ENCODE measurements at places on chromosomes 2 and 18.

DNA sequence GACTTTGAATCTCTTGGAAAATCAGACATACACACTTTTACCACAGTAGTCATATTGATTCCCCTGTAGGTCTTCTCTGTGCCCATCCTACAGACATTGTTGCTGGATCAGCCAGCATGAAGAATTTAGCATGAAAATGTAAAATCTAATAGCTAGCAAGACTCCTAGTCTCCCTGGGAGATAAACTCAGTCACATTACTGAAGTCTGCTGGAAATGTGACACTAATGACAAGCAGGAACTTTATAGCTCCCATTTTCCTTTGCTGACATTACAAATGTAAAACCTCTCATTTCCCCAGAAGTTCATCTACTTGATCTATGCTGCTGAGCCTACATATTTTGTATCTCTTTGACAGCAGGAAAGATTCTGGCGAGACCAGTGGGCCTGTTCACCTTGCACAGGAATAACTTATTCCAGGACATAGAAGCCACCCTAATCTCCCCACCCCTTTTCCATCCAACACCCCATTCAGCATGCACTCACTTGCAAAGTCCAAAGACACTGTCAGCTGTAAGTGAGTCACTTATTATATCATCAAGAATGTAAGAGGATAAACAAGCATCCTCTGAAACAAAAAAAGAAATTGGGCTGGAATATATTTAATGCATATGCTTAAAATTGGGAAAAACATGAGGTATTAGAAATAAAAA is 648.3 kb upstream of the PKDCC start:
- DNase-seq = no peak

- no peak for DNase-seq
Measured at GRCh38 chr2:239398521-239398921, 2.3 kb downstream of the HDAC4 start.

- no peak for DNase-seq
Measured at GRCh38 chr2:172375251-172375650, 52.1 kb upstream of the ITGA6 start.

DNA sequence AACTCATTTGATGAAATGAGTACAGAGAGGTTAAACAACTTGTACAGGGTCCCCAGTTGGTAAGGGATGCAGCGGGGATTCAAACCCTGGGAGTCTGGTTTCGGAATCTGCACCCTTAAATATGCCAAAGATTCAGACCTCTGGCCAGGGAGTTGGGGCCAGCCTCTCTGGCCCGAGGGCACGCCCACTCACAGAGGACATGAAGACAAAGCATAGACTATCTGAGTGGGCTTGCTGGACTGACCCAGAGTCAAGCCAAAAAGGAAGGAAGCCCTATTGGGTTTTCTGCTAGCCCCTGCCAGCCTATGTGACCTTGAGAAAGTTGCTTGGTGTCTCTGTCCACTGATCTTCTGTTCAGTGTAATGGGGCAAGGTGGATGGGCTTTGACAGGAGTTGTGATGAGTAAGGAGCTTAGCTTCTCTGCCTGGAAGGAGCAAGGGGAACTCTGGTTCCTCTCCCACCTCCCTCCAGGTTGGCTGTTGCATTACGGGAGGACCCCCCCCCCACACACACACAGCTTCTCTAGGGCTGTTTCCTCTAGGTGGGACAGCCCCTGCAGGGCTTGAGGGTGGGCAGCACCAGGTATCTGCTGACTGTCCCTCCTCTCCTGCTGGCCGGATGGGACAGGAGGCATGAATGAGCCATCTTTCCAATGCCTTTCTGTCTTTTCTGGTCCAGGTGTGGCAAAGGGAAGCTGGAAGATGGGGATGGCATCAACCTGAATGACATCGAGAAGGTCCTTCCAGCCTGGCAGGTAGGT is 131.3 kb downstream of the CTIF start:
- DNase-seq = no peak

DNA sequence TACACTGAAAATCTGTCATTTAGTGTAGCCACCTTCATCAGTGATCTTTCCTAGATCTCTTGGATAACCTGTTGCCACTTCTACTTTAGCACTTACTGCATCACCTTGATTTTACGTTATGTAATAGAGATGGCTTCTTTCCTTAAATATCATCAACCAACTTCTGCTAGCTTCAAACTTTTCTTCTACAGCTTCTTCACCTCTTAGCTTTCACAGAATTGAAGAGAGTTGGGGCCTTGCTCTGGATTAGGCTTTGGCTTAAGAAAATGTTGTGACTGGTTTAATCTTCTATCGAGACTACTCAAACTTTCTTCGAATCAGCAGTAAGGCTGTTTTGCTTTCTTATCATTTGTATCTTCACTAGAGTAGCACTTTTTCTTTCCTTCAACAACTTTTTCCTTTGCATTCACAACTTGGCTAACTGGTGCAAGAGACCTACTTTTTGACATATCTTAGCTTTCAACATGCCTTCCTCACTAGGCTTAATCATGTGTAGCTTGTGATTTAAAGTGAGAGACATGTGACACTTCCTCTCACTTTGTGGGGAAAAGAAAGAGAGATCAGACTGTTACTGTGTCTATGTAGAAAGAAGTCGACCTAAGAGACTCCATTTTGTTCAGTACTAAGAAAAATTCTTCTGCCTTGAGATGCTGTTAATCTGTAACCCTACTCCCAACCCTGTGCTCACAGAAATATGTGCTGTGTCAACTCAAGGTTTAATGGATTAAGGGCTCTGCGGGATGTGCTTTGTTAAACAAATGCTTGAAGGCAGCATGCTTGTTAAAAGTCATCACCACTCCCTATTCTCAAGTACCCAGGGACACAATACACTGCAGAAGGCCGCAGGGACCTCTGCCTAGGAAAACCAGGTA is 99.6 kb downstream of the ATL2 start:
- DNase-seq = no peak

DNA sequence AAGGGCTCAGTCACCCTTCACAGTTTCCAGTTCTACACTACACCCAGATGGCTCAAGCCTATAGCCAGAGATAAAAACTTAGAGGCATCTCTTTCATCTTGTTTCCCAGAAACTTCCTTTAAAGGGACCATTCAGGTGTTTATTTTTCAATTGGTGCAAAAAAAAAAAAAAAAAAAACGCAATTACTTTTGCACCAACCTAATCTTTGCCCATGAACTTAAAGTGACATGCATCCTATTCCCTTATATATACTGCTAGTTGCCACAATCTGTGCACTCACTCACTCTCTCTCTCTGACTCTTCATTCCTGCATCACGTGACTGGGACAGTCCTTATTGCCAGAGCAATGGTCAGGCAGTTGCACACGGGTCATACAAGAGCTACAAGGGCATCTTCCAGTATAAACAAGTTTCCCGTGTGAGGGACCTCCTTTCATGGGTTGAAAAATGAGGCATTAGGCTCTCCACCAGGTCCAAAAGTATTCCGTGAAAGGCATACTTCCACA is 789.4 kb downstream of the EPHA4 start:
- DNase-seq = no peak

DNA sequence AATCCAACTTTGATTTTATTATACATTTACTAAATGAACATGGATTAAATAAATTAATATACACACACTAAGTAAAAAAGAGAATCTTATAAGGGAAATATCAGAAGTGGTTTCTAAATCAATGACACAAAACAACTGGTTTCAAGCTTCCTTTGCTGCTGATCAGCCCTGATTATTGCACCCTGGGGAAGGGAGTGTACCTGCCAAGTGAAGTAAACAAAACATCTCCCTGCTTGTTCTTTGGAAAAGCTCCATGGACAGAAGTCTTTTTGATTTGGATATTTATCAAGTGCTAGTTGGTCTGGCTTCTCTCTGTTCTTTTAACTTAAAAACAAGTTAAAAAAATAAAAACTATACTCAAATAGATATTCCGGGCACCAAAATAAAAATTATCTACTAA is 190.1 kb downstream of the PDE11A start:
- no peak for DNase-seq

- no peak for DNase-seq
Measured at GRCh38 chr2:96413323-96413722, 77.8 kb downstream of the NCAPH start.

DNA sequence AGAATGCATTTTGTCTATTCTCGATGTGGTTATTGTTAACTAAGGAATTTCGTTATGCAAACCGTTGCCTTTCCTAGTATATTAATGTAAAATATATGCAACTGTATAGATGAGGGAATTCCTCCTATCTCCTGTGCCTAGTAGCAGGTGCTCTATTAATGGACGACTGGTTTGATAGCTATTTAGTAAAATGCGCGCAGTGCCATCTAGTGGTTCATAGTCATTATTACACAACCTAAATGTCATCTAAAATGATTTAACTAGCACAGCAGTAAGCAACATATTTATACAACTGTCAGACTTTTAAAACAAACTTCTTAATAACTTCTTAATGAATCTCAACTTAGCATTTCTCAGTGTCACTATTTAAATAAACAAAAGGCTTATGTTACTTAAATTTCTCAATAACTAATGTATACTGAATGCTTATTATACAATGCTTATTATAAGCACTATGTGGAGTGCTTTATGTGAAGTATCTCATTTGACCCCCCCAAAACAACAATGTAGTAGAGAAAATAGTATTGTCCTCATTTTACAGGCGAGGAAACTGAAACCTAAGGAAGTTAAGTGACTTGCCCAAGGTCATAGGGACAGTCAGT is 77.9 kb downstream of the DTNA start:
- DNase-seq = peak; percentile 31

DNA sequence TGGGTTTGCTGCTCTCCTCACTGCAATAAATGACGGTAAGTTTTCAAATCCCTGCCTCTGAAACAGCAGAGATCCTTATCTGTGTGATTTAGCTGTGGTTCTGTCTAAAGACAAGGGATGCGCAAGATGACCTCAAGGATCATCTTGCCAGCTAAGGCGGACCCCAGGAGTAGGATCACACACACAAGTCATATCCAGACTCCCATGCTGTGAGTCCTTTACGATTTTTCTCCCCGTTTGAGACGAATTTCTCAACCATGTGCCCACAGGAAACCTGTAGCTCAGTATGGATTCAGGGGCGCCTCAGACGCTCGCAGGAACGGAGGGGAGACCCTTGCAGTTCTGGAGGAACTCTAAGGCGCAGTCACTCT is 11.1 kb upstream of the DCTN1 start:
- DNase-seq = no peak

All from right renal cortex interstitium (tissue), 3 donors.